ENCODE measurements at places on chromosomes 2 and 18. TPM values are rescaled to one million over a fixed set of nuclear protein-coding genes. Genes with fewer than 3 reads are reported as not detected.
A peak's percentile ranks its signal among the peaks of the same experiment; 100 is the strongest.

- no peak overlapping the region for H3K4me3 ChIP-seq
- H3K27ac ChIP-seq: no peak overlapping the region
- DNase-seq: no peak
- H3K4me1 ChIP-seq: no peaks in the 10 kb centered on the region
- peaks cover 6% of the 10 kb centered on the region for H3K27me3 ChIP-seq
Observed at GRCh38 chr2:151849413-151850010, 21.3 kb upstream of the ARL5A start.

- H3K4me3 ChIP-seq: no peak overlapping the region
- H3K27ac ChIP-seq: no peak overlapping the region
- no peaks in the 10 kb centered on the region for H3K36me3 ChIP-seq
- DNase-seq: no peak
- H3K27me3 ChIP-seq: no peaks in the 10 kb centered on the region
Observed at GRCh38 chr2:31247711-31248110, 13.8 kb downstream of the EHD3 start.

DNA sequence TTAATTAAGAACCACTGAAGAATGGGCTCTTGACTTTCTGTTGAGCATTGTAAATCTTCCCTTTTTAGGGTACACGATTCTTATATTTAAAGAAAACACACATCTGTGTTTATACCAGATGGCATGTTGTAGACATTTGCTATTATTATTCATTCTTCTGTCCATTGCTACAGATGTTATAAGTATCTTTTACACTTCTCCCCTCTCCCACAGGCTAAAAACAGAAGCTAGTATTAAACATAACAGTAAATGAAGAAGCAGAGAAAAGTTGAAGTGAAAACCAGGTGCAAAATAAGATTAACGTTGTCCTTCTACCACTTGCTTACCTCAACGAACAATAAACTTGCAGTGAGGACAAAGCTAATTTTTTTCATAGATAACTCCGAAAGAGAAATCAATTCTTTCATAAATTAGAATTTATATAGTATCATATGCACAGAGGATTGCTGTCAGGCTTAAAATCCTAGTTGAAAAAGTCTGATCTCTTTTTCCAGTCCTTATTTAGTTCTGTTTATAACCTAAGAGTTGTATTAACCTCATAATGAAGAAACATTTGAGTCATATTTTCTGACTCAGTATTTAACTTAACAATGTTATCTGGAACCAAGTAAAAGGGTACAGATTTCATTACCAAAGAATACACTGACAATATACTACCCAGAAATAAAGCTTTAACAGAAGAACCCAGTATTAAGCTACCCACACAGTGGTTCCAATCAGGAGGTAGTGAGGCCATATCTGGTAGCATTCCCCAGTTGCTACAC lies 16.4 kb upstream of the ZNF385B start:
- H3K4me3 ChIP-seq: no peak overlapping the region
- no peak for DNase-seq
- no peak overlapping the region for H3K27ac ChIP-seq
- no peaks in the 10 kb centered on the region for H3K36me3 ChIP-seq
- H3K4me1 ChIP-seq: no peaks in the 10 kb centered on the region

DNA sequence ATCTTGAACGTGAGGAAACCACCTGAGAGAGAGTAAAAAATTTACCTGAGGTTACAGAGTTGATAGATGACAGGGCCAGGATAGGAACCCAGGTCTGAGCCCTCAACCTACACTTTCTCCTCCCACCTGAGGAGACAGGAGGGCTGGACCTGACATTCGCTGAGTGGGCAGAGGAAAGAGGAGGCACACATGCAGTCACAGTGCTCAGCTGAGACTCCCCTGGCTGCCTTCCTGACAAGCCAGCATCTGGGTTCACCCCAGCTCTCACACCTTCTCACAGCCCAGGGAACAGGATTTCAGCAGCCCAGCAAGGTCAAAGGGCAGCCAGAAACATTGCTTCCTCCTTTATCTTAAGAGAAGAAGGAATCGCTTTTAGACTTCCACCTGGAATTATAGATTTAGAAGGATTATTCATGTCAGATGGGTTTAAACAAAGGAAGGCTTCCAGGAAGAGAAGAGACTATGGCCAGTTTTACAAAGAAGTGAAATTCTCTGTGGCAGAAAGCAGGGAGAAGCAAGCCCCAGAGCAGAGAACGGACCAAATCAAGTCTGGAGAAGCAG lies 18.1 kb upstream of the PKDCC start:
- DNase-seq: no peak
- no peak overlapping the region for H3K27ac ChIP-seq
- H3K27me3 ChIP-seq: peaks cover 10% of the 10 kb centered on the region
- no peaks in the 10 kb centered on the region for H3K36me3 ChIP-seq
- H3K4me3 ChIP-seq: no peak overlapping the region

- DNase-seq: no peak
- peaks cover 76% of the 10 kb centered on the region for H3K4me1 ChIP-seq
- H3K27me3 ChIP-seq: no peaks in the 10 kb centered on the region
- peak overlapping the region; percentile 42 for H3K27ac ChIP-seq
- H3K36me3 ChIP-seq: peaks cover 29% of the 10 kb centered on the region
Observed at GRCh38 chr2:37652199-37652640, 19.2 kb downstream of the CDC42EP3 start.

DNA sequence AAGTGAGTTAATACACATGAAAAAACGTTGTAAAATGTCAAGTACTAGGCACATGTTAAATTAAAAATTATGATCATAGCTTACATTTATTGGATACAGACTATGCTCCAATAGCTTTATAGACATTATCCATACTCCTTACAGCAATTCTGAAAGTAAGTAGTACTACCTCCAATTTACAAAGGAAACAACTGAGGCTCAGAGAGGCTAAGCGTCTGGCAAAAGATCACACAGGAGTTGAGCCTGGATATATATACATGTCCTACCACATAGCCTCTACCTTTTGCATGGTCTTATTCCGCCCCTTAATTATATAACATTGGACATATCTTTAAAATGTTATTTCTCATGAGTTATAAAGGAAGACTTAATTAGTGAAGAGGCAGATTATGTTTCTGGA lies 127.3 kb downstream of the CSRNP3 start:
- H3K4me1 ChIP-seq: no peaks in the 10 kb centered on the region
- H3K27me3 ChIP-seq: peaks cover 1% of the 10 kb centered on the region
- H3K36me3 ChIP-seq: no peaks in the 10 kb centered on the region
- H3K27ac ChIP-seq: no peak overlapping the region
- no peak for DNase-seq
- no peak overlapping the region for H3K4me3 ChIP-seq

- no peak overlapping the region for H3K27ac ChIP-seq
- no peak overlapping the region for H3K4me3 ChIP-seq
- H3K4me1 ChIP-seq: no peaks in the 10 kb centered on the region
- DNase-seq: no peak
- no peaks in the 10 kb centered on the region for H3K36me3 ChIP-seq
Observed at GRCh38 chr18:8688216-8688800, 17.0 kb upstream of the MTCL1 start.

DNA sequence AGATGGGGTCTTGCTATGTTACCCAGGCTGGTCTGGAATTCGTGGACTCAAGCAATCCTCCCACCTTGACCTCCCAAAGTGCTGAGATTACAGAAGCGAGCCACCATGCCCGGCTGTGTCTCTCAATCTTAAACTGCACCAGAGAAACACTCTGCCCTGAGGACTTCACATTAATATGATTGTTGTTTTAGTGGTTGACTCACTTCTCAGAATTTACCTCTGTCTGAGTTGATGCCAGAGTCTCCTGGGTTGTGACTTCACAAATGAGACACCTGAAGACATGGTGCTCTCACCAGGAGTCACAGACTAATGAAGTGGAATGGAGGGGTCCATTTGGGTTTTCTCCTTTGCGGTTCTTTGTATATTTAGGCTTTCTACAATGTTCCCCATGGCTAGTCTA lies 61.0 kb upstream of the TGIF1 start:
- peaks cover 2% of the 10 kb centered on the region for H3K27me3 ChIP-seq
- H3K4me3 ChIP-seq: no peak overlapping the region
- no peak overlapping the region for H3K27ac ChIP-seq
- no peaks in the 10 kb centered on the region for H3K4me1 ChIP-seq

- no peaks in the 10 kb centered on the region for H3K4me1 ChIP-seq
- no peak for DNase-seq
- peaks cover 5% of the 10 kb centered on the region for H3K27me3 ChIP-seq
- H3K27ac ChIP-seq: no peak overlapping the region
- H3K36me3 ChIP-seq: no peaks in the 10 kb centered on the region
Observed at GRCh38 chr2:235218486-235218907, 266.7 kb downstream of the SH3BP4 start.

DNA sequence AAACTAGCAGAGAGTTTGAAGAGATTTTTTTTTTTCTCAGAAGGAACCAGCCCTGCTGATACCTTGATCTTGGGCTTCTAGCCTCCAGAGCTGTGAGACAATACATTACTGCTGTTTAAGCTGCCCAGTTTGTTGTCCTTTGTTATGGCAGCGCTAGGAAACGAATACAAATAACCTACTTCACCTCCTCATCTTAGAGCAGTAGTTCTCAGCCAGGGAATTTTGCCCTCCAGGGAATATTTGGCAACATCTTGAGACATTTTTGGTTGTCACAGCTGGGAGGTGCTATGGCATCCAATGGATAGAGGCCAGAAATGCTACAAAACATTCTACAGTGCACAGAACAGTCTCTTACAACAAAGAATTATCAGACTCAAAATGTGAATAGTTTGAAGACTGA lies 43.9 kb upstream of the BCL11A start:
- H3K27me3 ChIP-seq: peaks cover 7% of the 10 kb centered on the region
- no peaks in the 10 kb centered on the region for H3K4me1 ChIP-seq
- DNase-seq: no peak
- no peak overlapping the region for H3K4me3 ChIP-seq

- no peaks in the 10 kb centered on the region for H3K4me1 ChIP-seq
- H3K27ac ChIP-seq: no peak overlapping the region
- no peaks in the 10 kb centered on the region for H3K27me3 ChIP-seq
- no peaks in the 10 kb centered on the region for H3K36me3 ChIP-seq
- no peak overlapping the region for H3K4me3 ChIP-seq
Observed at GRCh38 chr2:175605640-175606009, 396.4 kb downstream of the LNPK start.

FBXO36 gene
- total RNA-seq: 0.42 TPM

CENPO gene
- total RNA-seq: 44.7 TPM

ARHGAP15 gene
- total RNA-seq: 64.3 TPM

CYP1B1 gene
- total RNA-seq: 12.7 TPM

CYTIP gene
- total RNA-seq: 302 TPM

LIMS4 gene
- total RNA-seq: 0.12 TPM

All from activated T-helper 1 cell treated with anti-CD3 and anti-CD28 coated beads, Interleukin-12 subunit alpha, Interleukin-12 subunit beta, Interleukin-2, Interleukin-4 antibody, amounts not matched to agents 30 ng/mL and 10 ng/mL and 1 ng/mL, durations not matched to agents 14 hours and 24 hours and 36 hours (primary cell).